ENCODE measurements at places on chromosomes 13 and 19.

- DNase-seq = no peak
Measured at GRCh38 chr13:53136554-53137215, 108.1 kb downstream of the OLFM4 start.

DNA sequence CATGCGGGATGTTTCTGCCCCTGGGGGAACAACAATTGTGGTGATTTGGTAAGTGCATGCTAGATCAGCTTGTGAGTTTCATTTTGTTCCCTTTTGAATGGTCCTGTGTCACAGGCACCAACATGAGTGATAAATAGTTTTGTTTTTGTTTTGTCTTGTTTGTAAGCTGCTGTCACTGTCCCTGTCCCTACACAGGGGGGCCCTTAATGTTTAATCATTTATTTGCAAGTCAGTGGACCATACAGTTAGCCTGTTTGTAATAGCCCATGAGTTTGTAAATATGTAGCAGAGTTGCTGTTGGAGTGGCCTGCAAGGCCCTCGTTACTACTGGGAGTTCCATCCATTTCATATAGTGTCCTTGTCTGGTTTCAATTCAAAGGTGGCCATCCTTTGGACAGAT is 979.6 kb upstream of the SPRY2 start:
- no peak for DNase-seq

DNA sequence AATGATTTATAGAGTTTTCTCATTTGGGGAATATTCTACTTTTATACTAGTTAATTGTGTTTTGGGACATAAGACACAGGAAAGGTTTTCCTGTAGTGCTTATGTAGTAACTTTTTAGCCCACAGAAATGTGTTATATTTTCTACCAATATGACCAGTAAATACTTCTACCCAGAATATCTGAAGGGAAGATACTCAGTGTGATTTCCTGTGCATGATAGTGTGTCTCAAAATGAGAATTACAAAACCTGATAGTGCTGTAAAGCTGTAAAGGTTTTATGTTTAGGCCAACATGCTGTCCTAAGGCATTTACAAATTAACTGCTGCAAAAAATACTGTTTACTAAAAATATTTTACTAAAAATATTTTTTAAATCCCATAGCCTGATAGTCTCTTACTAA is 126.8 kb downstream of the RXFP2 start:
- no peak for DNase-seq

DNA sequence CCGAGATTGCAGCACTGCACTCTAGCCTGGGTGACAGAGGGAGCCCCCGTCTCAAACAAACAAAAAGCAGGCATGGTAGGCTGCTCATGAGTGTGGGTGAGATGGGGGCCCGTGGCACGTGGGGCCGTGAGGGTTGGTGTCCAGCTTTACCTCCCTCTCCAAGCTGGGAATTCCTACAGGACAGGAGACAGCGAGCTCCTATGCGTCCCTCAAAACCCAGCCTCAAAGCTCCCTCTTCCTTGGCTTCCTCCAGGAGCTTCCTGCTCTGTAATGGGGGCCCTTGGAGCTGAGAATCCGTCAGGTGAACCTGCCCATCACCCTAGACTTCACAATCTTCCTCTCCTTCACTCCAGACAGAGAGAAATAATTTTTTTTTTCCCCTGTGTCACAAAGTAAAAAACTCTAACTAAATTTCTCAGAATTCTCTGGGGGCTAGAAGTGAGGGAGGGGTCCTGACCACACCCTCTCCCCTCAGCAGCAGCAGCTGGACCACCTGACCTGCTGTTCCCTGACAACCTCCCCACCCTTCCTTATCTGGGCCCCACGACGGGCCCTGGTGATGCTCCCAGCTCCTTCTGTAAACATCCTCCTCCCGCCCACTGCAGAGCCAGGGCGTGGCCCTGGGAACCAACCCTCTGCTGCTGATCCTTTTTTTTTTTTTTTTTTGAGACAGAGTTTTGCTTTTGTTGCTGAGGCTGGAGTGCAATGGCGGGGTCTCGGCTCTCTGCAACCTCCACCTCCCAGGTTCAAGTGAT is 22.1 kb upstream of the WDR18 start:
- peak; percentile 89 for DNase-seq

DNA sequence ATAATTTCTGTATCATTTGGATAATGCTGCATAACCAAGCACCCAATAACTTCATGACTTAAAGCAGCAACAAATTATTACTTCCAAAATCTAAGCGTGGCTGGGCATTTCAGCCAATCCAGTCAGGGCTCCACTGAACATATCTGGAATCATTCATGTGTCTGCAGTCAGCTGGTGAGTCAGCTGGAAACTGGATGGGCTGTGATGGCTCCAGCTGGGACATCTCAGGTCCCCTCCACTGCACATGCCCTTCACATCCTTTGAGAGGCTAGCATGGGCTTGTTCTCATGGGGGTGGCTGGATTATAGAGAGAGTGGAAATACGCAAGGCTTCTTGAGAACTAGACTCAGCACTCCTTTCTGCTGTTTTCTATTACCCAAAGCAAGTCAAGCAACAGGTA is 961.9 kb downstream of the DIAPH3 start:
- DNase-seq = no peak

All from CMK (cell line).